ENCODE measurements at places on chromosomes 11 and 22.

GRCh38 chr11:131906963-131907362 is 536.5 kb downstream of the NTM start:
- DNase-seq: no peak

- DNase-seq: no peak
Observed at GRCh38 chr22:17431179-17431578, 61.9 kb downstream of the CECR2 start.

- no peak for DNase-seq
Observed at GRCh38 chr11:12687216-12687623, 13.0 kb downstream of the TEAD1 start.

GRCh38 chr11:77065878-77066228 is 918 bp upstream of the CAPN5 start:
- no peak for DNase-seq

DNA sequence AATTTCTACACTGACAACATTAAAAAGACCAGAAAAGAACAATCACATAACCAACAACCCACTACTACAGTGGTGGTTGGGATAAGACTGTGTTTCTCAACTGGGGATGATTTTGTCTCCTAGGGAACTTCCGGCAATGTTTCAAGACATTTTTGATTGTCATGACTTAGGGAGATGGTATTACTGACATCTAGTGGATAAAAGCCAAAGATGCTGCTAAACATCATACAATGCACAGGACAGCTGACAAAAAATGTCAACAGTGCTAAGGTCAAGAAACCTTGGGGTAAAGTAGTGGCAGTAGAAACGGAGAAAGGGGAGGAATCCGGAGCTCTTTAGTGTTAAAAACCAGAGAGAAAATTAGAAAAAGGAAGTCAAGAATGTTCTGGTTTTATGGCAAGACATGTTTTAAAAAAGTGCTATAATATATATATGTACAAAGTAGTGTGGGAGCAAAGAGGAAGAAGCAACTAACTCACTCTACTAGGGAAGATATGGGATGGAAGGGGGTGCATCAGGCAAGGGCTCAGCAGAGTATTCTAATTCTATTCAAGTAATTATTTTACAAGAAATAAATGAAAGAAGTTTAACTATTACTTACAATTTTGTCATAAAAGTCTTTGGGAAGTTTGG is 37.2 kb downstream of the CKAP5 start:
- no peak for DNase-seq

DNA sequence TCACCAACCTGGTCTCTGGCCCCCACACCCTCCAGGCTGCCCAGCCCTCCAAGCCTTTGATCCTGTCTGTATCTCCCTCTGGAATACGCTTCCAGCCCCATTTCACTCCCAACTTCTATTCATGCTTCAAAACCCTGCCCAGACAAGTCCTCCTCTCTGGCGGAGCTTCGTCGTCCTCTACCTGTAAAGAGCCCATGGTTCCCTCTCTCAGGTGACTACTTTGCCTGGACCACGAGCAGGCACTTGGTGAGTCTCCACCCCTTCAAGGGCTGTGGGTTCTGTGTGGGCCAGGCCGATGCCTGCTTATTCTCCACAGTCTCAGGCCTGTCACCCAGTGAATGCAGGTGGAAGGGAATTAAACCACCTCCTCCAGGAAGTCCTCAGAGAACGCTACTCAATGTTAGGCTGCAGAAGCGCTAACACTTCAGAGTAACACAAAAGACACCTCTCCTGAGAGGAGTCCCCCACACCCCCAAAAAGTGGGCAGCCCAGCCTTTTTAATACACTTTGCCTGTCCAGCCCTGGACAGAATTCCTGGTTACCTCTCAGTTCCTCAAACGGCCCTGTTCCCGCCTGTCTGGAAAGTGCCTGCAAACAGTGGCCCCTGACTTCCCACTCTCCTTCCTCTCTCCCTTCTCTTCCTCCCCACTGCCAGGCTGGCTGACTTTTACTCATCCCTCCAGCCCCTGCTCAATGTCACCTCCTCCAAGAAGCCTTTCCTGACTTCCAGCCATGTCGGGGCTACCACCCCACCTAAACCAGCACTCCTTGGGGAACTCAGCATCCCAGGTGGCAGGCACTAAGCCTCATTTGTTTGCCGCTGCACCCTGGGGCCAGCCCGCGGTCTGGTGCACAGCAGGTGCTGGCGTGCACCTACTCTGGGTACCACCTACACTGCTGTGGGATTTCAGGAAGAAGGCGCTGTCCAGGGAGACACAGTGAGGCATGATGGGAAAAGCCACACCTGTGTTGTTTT is 9.0 kb downstream of the RAC2 start:
- DNase-seq: no peak

- DNase-seq: no peak
Observed at GRCh38 chr11:71332046-71332445, 79.7 kb upstream of the SHANK2 start.

- no peak for DNase-seq
Observed at GRCh38 chr11:100808904-100809491, 121.9 kb downstream of the ARHGAP42 start.

DNA sequence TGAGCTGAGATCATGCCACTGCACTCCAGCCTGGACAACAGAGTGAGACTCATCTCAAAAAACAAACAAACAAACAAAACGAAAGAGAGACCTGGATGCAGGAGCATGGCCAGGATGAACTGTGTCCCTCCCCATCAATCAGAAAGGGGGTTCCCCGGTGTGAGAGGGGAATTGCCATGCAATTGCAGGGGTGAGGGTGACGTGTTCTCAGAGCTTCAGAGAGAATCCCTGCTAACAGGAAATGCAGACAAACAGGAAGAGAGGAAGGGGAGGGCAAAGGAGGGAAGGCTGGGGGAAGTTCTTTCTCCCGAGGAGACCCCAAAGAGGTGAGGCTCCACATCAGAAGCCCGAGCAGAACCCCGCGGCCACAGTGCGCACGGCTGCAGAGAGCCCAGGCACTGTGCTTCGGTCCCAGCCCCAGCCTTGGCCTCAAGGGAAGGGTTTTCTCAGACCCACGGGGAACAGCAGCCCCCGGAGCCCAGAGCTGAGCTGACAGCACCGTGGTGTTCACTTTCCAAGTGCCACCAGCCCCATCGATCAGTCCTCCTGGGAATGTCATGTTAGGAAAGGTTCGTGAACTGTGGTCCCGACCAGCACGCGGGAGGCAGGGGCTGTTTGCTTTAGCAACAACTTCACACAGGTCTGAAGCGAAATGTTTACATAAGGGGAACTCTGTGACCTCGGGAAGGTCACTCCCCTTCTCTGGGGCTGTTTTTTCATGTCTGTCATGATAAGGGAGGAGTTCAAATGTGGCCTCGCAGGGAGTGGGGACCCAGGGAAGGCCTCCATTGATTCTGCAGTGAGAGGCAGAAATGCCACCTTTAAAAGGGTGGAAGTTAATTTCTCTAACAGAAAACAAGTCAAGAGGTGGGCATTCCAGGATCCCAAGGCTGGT is 108.0 kb upstream of the ANO1 start:
- no peak for DNase-seq

DNA sequence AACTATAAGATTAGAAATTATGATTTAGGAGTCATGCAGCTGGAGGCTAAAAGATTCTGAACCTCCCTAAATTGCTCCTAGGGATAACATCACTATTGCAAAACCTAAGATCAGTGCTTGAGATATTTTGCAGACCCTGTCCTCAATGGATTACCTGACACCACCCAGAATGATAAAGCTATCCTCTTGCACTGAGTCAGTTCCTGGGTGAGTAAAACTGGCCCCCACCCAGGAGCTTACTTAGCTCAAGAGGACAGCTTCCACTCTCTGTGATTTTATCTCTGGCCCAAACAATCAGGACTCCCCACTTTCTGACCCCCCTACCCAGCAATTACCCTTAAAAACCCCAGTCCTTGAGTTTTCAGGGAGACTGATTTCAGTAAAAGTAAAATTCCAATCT is 2074.4 kb upstream of the RAG2 start:
- no peak for DNase-seq

- no peak for DNase-seq
Observed at GRCh38 chr11:107847184-107847583, 11.4 kb downstream of the SLC35F2 start.

DNA sequence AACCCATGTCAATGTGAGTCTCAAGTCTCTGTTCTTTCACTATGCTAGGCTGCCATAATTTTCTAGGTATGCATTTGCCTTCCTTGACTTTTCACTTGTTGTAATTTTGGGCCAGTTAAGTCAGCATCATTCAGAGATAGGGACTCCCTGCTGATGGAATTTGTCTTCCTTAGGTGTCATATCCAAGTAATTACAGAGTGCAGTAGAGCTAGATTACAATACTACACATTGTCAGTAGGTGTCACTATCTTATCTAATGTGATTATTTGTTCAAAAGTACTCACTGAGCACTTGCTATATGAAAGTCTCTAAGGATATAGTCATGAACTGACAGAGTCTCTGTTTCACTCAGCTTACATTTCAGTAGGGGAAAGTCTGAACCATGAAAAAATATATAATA is 25.0 kb upstream of the SYN3 start:
- DNase-seq: no peak

DNA sequence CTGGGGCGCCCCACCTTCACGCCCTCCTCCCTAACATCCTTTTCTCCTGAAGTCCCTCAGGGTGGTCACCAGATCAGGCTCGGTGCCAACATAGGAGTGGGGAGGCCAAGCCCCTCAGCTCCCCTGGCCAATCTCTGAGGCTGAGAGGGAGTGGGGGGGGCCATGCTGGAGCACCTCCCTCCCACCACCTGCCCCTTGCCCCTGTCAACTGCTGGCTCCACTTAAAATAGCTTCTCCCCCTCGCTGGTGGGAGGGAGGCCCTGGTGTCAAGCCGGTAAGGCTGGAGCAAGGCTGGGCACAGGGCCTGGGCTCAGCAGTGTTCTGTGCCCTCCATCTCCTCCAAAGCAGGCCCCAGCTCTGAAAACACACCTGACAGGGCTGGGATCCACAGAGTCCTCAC is 4.9 kb downstream of the PLXNB2 start:
- no peak for DNase-seq

DNA sequence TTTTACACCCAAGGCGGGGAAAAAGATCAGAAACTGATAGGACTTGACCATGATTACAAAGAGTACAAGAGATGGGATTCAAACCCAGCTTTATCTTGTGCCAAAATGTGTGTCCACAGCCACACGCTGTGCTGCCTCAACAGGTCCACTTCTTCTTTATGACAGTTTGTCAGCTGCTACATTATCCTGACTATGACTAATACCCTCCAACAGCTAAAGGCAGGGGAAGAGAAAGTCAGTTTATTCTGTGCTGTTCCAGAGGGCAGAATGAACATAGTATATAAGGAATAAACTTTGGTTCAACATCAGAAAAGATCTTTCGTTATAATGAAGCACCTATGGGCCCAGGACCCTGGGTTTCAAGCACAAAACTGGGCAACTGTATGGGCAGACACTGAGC is 668.2 kb upstream of the TENM4 start:
- DNase-seq: no peak

- no peak for DNase-seq
Observed at GRCh38 chr11:62622476-62623089, 797 bp upstream of the B3GAT3 start.

DNA sequence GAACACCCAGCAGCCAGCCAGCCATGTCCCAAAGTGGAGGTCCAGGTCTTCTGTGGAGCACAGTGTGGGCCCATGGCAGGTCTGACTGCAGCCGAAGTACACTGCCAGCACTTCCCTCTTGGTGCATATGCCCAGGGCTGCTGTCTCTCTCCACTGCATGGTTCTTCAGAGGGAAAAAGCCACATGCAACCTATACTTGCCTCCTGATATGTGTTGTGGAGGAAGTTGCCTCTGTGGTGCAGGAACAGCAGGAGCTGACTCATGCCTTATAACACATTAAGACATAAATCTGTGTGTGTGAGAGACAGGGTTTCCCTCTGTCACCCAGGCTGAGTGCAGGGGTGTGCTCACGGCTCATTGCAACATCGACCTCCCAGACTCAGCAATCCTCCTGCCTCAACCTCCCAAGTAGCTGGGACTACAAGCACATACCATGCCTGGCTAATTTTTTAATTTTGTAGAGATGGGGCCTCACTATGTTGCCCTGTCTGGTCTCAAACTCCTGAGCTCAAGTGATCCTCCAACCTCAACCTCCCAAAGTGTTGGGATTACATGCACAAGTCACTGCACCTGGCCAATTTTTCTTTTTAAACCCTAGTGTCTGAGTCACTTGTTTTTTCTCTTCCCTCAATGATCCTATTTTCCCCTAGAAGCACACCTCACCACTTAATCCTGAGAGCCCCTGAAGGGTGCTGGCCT is 98.8 kb downstream of the MPPED2 start:
- DNase-seq: no peak

GRCh38 chr11:32594272-32594671 is 10.6 kb downstream of the EIF3M start:
- no peak for DNase-seq

DNA sequence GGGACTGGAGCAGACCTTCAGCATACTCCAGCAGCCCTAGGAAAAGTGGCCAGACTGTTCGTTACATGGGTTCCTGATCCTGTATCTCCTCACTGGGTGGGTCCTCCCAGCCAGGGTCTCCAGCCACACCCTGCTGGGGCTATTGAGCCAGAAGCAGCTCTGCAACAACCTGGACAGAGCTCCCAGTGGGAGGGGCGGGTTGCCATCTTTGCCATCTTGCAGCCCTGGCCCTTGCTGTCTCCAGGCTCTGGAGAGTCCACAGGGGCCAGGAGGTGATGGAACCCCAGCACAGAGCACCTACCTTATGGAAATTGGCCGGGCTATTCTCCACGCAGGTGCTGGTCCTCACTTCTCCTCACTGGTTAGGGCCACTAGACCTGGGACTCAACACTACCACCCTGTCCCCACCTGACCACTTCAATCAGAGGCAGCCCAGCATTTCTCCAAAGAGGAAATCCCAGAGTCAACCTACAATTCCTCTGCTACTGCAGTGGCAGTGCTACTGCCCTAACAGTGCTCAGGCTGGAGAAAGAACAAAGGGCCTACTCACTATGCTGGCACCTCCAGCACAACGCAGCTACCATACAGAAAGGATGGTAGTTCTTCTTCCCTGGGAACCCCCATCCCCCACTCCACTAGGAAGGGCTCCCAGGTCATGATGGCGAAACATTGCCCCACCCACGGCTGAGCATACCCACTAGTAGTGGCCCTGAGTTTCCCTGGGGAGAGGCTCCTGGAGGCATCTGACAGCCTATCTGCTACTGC is 290.2 kb upstream of the NCAM1 start:
- no peak for DNase-seq

GRCh38 chr11:28259177-28259843 is 151.1 kb downstream of the METTL15 start:
- no peak for DNase-seq

DNA sequence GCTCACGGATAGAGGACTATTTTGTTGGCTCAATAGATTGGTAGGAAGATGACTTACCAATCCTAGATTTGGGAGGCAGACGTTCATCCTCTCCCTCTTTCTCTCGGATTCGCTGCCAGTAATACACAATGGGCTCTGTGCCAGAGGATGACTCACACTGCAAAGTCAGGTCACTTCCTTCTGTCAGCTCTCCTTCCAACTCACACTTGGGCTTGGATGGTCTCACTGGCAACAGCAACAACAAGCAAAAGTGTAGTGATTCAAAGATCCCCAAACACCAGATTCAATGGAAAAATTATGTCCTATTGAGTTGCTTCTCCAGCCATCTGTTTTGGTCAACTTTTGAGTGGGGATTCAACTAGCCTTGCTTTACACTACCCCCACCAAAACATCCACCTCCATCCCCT is 21.7 kb upstream of the HSPA8 start:
- no peak for DNase-seq

All from activated CD8-positive, alpha-beta memory T cell treated with anti-CD3 and anti-CD28 coated beads for 4 hours (primary cell).